ENCODE measurements at places on chromosomes 4 and X.

- no peak for DNase-seq
These were observed 55.7 kb upstream of the CCDC160 start for GRCh38 chrX:134181275-134181660.

DNA sequence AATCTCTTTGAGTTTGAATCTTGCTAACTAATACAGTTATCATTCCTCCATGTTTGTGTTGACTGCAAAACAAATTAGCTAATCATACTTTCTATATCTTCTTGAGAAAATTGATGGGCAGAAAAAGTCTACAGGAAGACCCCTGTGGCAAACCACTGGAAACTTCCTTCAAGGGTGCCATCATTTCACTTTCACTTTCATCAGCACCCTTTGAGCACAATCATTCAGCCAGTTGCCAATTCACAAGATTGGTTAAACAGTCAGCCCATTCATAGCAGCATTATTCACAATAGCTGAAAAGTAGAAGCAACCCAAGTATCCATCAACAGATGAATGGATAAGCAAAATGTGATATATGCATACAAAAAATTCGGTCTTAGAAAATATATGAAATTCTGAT lies 101.5 kb downstream of the CCDC160 start:
- no peak for DNase-seq

- DNase-seq, result no peak
These were observed 9.1 kb upstream of the TBC1D1 start for GRCh38 chr4:37881811-37882210.

DNA sequence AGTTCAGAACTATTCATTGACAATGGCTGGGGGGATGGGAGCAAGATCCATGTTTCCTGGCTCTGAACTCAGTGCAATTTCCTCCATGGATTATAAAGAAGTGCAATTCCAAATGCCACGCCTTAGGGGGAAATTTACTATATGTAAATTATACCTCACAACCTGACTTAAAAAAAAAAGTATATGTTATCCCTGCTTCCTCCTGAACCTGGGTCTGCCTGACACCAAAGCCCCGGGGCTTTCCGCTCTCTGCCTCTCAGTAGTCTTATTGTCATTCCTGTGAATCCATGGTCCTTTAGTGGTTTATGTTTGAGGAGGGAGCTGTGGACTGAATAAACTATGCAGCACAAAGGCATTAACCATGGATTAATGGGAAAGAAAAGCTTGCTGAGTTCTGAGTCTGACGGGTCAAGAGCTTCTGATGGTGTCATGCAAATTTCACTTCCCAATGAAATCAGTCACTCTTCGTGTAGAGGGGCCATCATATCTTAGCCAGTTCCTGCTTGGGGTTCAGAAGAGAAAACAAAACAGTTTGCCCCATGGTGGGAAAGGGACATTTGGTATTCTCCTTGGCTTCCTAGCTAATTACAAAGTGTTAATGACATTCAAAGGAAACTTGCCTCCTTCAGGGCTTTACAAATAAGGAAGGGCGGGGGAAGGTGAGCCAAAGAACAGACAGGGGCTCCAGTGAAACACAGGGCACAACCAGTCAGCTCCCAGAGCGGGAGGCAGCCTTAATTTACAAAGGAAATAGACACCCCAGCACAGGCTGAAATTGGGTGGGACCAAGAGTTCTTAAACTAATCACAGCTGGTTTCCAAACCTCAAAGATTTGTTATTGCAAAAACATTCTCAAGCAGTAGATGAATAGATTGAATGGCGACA lies 14.3 kb downstream of the FAM9C start:
- DNase-seq, result no peak

DNA sequence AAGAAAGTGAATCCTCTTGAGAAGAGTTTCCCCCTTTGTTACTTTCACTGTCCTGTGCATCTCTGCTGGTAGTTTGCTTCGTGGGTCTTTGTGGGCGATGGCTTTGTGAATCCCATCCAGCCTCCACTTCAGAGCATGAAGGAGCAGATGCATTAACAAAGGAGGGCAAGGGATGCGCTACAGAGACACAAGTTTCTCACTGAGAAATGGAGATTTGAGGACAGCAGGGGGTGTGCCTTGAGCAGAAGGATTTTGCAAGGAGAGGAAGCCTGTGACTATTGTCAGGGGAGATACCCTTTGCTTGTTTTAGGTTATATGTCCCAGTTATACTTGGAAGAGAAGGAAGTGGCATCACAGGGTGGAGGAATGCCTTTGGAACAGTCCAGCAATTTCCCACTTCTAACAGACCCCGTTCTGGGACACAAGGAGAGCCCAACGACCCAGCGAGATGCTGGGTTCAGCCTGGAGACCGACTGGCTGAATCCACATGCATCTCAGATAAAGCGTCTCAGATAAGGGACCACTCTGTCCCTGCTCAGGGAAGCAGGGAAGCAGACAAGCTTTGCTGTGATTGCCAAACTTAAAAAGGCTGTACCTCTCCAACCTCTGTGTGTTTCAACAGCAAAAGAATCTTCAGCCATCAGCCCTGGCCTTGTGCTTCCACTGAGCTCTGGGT lies 314.6 kb upstream of the GATB start:
- DNase-seq, result no peak

GRCh38 chr4:788636-789297 lies 37.2 kb downstream of the CPLX1 start:
- DNase-seq, result no peak

GRCh38 chrX:68186552-68187262 lies 246.6 kb downstream of the OPHN1 start:
- no peak for DNase-seq

DNA sequence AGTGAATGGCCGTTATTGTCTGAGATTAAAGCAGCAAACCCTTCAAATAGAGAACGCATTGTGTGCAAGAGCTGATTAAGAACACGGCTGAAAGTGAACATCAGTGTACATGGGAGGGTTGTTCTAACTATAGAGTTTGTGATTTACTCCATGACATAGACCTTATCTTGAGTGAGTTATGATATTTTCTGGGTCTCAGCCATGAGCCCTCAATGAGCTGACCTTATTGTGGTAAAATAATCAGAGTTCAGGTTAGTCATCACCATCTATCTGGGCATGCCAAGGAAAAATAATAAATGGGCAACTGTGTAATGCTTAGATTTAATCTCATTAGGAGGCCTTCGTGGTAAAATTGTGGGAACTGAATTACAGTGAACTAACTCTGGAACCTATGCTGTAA lies 33.2 kb upstream of the CLDN24 start:
- no peak for DNase-seq

GRCh38 chr4:94370533-94371254 lies 28.1 kb upstream of the HPGDS start:
- no peak for DNase-seq

DNA sequence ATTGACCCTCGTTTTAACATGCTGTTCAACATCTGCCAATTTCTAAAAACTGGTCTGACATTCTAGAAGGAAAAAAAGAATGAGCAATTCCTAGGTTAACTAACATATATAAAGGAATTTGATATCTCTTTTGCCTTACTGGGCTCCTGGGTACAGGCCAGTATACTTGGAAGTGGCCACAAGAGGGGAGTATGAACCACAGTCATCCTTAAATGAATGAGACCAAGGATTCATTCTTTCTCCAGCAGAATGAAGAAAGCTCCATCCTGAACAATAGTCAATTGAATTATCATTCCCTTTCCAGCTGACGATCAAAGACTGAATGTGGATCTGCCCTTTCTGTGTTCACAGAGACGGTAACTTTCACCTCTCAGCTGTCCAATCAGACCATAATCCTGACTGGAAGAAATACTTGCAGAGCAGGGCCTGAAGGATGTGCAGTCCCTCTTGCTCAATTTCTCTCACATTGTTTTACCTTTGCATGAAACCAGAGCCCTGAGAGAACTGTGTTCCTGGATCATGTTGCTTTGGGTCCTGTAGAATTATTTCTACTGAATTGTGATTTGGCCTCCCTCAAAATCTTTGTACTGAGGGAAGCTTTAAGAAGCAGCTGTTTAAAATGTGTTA lies 14.8 kb upstream of the SPARCL1 start:
- DNase-seq, result peak; percentile 37

DNA sequence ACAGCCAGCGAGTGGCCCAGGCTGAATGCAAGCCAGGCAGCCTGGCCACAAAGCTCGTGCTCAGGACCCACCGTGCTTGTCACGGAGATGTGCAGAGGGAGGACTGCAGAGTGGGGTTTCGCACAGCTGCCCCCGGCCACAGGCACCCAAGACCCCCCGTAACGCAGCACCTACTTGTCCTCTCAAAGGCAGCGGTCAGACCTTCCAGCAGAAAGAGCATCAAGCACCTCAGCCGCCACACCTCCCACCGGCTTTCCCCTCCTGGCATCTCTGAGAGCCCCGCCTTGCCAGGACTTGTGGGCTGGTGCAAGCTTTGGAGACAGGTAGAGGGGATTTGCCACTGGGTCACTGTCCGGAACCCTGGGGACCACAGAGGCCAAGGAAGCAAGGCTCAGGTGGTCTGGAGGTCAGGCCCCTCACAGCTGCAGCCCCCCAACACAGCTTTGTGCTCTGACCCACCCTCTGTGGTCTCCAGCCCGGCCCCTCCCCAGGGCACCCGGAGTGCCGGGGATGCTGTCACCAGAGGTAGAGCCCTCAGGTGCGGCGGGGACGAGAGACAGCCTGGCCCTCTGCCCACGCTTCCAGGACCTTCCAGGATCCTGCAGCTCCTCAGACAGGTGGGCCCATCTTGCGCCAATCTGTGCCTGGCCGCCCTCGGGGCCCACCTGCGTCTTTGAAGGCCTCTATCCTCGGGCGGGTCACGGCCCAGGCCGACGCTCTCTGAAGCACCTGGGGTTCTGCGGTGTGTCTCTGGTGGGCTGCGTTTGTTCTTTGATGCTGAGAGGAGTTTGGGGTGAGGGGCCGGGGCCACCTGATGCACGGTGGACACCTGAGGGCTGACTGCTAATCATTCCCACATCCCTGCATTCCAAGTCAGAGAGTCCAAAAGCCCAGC lies 34.4 kb upstream of the HMX1 start:
- no peak for DNase-seq

All from skeletal muscle cell (primary cell).